Naive thymus-derived CD8-positive, alpha-beta T cell (primary cell): ENCODE measurements at places on chromosomes 12 and 14. TPM values are rescaled to one million over a fixed set of nuclear protein-coding genes. Genes with fewer than 3 reads are reported as not detected.

GRCh38 chr12:120642121-120642520 lies 1.7 kb downstream of the CABP1 start:
- no peak for DNase-seq
- peaks cover 31% of the 10 kb centered on the region for H3K27me3 ChIP-seq
- no peak overlapping the region for H3K27ac ChIP-seq
- H3K36me3 ChIP-seq, result no peaks in the 10 kb centered on the region
- H3K4me1 ChIP-seq, result peaks cover 14% of the 10 kb centered on the region

DNA sequence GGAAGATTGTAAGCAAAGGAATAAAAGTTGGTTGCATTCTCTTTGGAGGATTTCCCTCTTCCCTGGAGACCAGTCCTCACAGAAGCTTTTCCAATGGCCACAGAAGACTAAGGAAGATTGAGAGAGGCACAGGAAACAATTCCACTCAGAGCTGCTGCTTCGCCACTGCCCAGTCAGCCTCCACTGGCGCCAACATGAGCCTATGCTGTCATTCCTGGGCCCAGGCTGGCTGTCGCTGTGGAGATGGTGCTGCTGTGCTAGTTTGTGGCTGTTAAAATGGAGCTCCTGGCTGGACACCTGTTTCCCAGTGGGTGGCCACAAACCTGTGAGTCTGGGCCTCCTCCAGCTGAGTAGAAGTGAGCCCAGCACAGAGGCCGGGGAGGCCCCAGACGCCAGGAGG lies 6.6 kb downstream of the P2RX7 start:
- H3K4me3 ChIP-seq, result no peak overlapping the region
- no peaks in the 10 kb centered on the region for H3K36me3 ChIP-seq
- no peak overlapping the region for H3K27ac ChIP-seq
- no peaks in the 10 kb centered on the region for H3K27me3 ChIP-seq
- DNase-seq, result no peak

GRCh38 chr12:30969006-30969405 lies 42.5 kb downstream of the TSPAN11 start:
- no peak overlapping the region for H3K27ac ChIP-seq
- peaks cover 10% of the 10 kb centered on the region for H3K27me3 ChIP-seq
- H3K36me3 ChIP-seq, result no peaks in the 10 kb centered on the region
- H3K4me1 ChIP-seq, result no peaks in the 10 kb centered on the region

DNA sequence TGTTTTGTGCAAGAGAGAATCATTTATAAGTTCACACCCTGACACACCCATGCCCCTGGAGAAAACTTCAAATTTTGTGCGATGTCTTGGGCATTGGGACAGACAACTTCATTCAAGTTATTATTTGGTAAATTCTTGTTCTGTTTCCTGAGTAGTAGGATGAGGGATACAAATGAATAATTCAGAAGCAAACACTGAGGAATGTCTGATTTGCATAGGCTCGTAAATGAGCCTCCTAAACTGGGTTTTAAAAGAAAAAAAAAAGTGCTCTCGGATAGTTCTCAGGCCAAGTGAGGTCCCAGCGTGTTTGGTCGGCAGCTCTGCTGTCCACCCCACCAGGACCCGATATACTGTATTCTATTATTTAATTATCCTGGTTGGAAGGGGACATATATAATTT lies 134.7 kb upstream of the CPM start:
- no peaks in the 10 kb centered on the region for H3K36me3 ChIP-seq
- H3K27ac ChIP-seq, result no peak overlapping the region
- peaks cover 3% of the 10 kb centered on the region for H3K27me3 ChIP-seq

DNA sequence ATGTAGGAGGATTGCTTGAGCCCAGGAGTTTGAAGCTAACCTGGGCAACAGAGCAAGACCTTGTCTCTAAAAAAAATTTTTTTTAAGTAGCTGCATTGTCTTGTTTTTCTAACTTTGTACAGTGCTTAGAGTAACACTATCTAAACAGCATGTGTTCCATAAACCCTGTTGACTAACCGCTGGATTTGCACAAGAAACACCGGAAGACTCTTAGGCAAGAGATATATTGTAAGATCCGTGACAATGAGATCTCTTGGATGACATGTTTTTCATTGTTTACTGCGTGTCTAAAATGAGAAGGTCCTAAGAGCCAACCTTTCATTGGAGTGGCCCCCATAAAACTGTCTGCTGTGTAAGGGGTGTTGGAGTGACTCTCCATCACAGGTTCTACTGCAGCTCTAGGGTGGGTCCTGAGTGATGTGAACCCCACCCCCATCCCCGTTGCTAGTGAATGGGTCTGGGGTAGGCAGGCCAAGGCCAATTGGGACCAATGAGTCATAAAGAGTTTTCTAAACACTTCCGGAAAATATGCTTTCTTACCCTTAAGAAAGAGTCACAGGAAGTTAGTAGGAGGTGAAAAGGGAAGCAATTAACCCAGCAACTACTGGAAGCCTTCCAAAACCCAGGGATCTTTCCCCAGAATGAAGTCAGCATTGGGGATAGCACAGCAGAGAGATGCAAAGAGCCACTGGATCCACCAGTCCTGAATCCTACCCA lies 24.3 kb upstream of the PCNX1 start:
- H3K27me3 ChIP-seq, result no peaks in the 10 kb centered on the region
- peaks cover 53% of the 10 kb centered on the region for H3K4me1 ChIP-seq
- DNase-seq, result no peak
- no peak overlapping the region for H3K4me3 ChIP-seq
- H3K36me3 ChIP-seq, result no peaks in the 10 kb centered on the region

GPRC5A gene
- total RNA-seq, result not detected

RTN1 gene
- not detected for total RNA-seq

DNA sequence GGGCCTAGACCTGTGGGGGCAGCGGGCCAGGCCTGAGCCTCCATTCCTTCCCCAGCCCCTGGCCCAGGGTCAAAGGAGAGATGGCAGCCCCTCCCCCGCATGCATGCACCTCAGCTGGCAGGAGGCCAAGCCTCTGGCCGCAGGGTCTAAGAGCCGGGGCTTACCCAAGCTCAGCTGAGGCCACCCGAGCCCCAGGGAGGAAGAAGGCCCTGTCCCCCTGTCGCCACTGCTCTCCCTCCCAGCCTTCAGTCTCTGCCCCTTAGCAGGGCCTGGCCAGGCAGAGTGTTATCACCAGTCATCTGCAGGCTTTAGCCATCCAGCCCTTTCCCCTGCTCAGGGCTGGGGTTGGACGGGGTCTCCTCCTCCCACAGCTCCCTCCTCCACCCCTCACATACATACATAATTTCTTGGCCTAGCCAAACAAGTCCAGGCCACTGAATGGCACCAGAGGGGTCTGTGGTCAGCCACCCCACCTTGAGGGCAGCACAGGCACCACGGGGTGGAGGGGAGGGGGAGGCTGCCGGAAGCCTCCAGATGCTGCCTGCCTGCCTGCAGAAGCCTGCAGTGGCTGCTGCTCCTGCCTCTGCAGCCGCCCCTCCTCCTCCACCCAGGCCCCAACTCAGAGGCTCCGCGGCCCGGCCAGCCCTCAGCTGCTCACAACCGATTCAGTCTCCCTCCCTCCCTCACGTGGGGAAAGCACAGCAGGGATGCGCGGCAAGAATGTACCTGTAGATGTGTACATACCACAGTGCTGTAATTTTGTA lies 22.8 kb downstream of the RAB35 start:
- no peak for DNase-seq
- H3K4me3 ChIP-seq, result no peak overlapping the region
- H3K36me3 ChIP-seq, result no peaks in the 10 kb centered on the region
- H3K4me1 ChIP-seq, result no peaks in the 10 kb centered on the region
- no peaks in the 10 kb centered on the region for H3K27me3 ChIP-seq

TAPBPL gene
- 45.4 TPM for total RNA-seq

DNA sequence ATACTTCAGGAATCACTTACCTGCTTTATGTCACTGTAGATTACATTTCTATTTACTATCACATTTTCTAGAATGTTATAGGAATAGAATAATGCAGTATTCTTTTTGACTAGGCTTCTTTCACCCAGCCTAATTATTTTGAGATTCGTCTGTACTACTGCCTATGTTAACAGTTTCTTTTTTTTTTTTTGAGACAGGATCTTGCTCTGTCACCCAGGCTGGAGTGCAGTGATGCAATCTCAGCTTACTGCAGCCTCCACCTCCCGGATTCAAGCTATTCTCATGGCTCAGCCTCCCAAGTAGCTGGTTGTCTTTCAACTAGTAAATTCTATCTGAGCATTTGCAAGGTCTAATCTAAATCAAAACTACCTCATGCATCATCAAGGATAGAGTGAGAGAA lies 6.4 kb downstream of the OR6C6 start:
- H3K4me3 ChIP-seq, result no peak overlapping the region
- peaks cover 17% of the 10 kb centered on the region for H3K27me3 ChIP-seq
- no peak overlapping the region for H3K27ac ChIP-seq
- no peaks in the 10 kb centered on the region for H3K4me1 ChIP-seq
- H3K36me3 ChIP-seq, result no peaks in the 10 kb centered on the region

DNA sequence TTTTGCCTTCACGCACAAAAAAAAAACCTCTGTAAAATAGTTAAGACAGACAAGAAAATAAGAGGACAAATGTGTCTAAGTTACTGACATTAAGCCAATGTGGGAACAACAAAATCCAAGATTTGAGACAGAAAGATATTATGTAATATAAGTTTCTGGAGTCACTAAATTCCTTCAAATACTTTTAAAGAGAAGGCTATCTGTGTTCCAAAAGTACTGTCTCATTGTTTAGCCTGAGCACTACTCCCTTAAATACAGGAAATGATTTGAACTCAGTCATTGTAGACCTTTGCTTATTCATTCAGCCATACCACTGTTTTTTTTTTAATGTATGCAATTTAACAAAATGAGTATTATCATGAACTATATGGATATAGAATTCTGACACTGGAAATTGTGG lies 82.7 kb upstream of the KITLG start:
- no peak for DNase-seq
- H3K4me3 ChIP-seq, result no peak overlapping the region
- H3K4me1 ChIP-seq, result no peaks in the 10 kb centered on the region
- H3K27ac ChIP-seq, result no peak overlapping the region

GRCh38 chr12:116317986-116318575 lies 40.6 kb upstream of the MED13L start:
- DNase-seq, result no peak
- no peak overlapping the region for H3K27ac ChIP-seq
- peaks cover 26% of the 10 kb centered on the region for H3K4me1 ChIP-seq

KITLG gene
- 0.33 TPM for total RNA-seq

- no peak overlapping the region for H3K4me3 ChIP-seq
- H3K4me1 ChIP-seq, result peaks cover 20% of the 10 kb centered on the region
- peaks cover 66% of the 10 kb centered on the region for H3K36me3 ChIP-seq
- peak overlapping the region; percentile 36 for H3K27ac ChIP-seq
Measured at GRCh38 chr12:71607494-71608330, 55.9 kb downstream of the ZFC3H1 start.

PTGER2 gene
- total RNA-seq, result 2.9 TPM

- no peaks in the 10 kb centered on the region for H3K27me3 ChIP-seq
- peaks cover 22% of the 10 kb centered on the region for H3K36me3 ChIP-seq
- no peak for DNase-seq
- peaks cover 44% of the 10 kb centered on the region for H3K4me1 ChIP-seq
Measured at GRCh38 chr12:57464569-57464968, 5.0 kb downstream of the GLI1 start.

HOXC12 gene
- not detected for total RNA-seq

TEX52 gene
- not detected for total RNA-seq

GRCh38 chr12:843609-844008 lies 91.2 kb downstream of the WNK1 start:
- peaks cover 64% of the 10 kb centered on the region for H3K36me3 ChIP-seq
- H3K4me1 ChIP-seq, result peaks cover 51% of the 10 kb centered on the region
- no peak overlapping the region for H3K4me3 ChIP-seq
- no peak for DNase-seq
- no peaks in the 10 kb centered on the region for H3K27me3 ChIP-seq

TBC1D30 gene
- total RNA-seq, result 0.65 TPM

GRCh38 chr12:92539110-92539749 lies 163.6 kb upstream of the PLEKHG7 start:
- peak overlapping the region; percentile 46 for H3K4me3 ChIP-seq
- H3K27ac ChIP-seq, result no peak overlapping the region
- peaks cover 14% of the 10 kb centered on the region for H3K4me1 ChIP-seq
- H3K36me3 ChIP-seq, result no peaks in the 10 kb centered on the region
- H3K27me3 ChIP-seq, result no peaks in the 10 kb centered on the region

DNA sequence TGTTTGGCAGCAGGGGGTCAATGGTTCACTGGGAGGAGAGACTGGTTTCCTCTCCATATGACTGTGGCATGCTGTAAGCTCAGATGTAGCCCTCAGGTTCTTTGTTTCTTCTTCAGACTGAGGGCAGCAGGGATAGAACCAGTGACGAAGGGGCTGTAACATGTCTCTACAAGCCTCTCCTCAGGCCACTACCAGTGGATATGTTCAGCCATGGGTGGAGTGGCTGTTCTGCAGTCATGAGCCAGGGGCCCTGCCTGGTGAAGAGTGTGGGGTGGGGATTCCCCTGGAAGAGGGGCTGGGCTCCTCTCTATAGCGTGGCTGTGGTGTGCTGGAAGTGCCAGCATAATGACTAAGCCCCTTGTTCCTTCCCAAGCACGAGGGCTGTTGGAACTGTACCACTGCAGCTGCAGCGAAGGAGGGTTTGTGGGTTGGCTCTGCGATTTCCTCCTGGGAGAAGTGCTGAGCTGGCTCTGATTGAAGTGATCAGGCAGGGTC lies 55.8 kb downstream of the CMAS start:
- no peaks in the 10 kb centered on the region for H3K36me3 ChIP-seq
- no peaks in the 10 kb centered on the region for H3K27me3 ChIP-seq
- no peaks in the 10 kb centered on the region for H3K4me1 ChIP-seq

FAR2 gene
- total RNA-seq, result not detected

DNA sequence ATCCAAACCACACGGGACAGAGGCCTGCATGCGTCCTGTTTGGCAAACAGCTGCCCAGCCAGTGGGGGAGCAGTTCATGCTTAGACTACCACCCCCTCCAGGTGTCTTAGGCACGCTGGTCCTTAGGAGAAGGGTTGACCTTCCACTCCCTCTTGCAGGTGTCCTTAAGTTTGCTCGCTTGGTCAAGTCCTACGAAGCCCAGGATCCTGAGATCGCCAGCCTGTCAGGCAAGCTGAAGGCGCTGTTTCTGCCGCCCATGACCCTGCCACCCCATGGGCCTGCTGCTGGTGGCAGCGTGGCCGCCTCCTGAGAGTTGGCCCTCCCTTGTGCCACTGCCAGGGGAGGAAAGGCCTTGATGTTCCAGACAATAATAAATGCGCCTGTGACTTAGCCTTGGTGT lies 1.8 kb downstream of the C12orf57 start:
- H3K27me3 ChIP-seq, result no peaks in the 10 kb centered on the region
- H3K4me3 ChIP-seq, result peak overlapping the region; percentile 93
- H3K36me3 ChIP-seq, result no peaks in the 10 kb centered on the region
- H3K27ac ChIP-seq, result peak overlapping the region; percentile 98
